ENCODE measurements at places on chromosomes 2 and 18.
A peak's percentile ranks its signal among the peaks of the same experiment; 100 is the strongest.

- DNase-seq = no peak
Observed at GRCh38 chr2:152924722-152925121, 206.3 kb downstream of the ARL6IP6 start.

- no peak for DNase-seq
Observed at GRCh38 chr2:227125506-227125905, 38.5 kb downstream of the COL4A4 start.

DNA sequence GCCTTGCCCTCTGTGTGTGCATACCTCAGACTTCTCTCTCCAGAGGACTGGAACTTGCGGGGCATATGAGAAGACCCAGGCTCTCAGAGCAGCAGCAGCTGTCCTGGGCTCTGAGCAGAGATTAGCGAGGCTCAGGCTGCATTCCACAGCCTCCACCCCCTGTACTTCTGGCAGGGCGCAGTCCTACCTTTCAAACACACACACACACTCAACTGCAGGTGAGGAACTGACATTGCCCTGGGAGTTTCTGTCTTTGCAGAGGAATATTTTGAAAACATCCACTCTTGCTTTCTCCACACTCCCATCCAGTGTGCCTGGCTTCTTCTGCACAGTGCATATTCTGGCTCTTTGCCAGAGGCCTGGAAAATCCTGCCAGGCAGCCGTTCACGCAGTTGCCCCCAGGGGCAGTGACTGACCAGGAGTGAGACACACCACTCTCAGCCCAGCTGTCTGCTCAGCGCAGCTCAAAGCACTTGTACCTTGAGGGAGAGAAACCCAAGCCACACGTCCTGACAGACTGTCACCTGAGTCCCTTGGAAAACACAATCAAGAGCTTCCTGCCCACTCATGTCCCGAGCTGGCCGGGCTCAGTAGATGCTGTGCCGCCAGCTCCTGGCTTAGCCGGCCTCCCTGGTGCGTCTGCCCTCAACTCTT is 460.8 kb downstream of the RNF144A start:
- DNase-seq = peak; percentile 86

DNA sequence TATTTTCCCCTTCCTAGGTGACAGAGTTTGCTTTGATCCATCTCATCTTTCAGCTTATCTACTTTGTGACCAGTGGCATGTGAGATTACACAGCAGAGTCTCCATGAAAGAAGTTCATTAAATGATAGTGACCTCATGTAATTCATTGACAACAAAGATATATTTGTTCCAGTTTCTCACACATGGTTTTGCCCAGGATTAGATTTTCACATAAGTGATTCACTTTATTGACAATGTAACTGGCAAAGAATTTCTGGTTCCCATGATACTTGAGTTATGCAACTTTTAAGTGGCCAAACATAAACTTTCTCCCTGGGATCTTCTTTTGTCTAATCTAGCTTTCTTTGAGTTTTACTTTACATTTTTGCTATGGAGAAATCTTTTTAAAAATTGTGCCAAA is 50.0 kb downstream of the MC4R start:
- DNase-seq = no peak

- DNase-seq = no peak
Observed at GRCh38 chr2:234725528-234726264, 226.1 kb upstream of the SH3BP4 start.

- no peak for DNase-seq
Observed at GRCh38 chr2:241132538-241133435, 16.5 kb downstream of the PASK start.

DNA sequence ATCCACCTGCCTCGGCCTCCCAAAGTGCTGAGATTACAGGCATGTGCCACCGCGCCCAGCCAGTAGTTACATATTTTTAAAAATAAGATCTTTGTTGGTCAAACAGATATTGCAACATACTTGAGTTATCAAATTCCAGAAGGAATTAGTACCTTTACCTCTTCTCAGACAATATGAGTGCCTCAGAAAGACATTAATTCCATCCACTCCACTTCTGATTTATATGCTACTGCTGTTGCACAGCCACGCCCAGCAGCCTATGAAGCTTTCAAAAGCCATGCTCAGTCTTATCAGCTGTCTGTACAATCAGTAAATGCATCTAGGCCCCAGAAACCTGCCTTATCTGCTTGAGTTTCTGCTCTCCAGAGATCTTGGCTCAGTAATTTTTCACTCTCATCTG is 47.8 kb downstream of the MEX3C start:
- no peak for DNase-seq

DNA sequence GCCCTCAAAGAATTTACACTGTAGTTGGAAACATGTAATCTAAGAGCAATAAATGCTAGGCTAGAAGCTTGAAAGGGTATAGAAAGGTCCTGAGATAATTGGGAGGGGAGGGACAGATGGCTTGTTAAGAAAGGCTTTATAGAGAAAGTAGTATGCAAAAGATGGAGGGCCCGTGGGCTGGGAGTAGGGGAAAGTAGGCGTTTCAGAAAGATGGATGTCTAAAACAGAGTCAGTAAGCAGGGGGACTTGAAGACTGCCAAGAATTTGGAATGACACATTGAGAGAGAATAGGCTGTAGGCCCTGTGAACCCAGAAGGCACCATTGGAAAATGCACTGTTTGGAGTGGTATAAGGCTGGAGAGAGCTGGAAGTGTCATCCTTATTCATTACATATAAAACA is 822 bp downstream of the PSMG2 start:
- DNase-seq = no peak

DNA sequence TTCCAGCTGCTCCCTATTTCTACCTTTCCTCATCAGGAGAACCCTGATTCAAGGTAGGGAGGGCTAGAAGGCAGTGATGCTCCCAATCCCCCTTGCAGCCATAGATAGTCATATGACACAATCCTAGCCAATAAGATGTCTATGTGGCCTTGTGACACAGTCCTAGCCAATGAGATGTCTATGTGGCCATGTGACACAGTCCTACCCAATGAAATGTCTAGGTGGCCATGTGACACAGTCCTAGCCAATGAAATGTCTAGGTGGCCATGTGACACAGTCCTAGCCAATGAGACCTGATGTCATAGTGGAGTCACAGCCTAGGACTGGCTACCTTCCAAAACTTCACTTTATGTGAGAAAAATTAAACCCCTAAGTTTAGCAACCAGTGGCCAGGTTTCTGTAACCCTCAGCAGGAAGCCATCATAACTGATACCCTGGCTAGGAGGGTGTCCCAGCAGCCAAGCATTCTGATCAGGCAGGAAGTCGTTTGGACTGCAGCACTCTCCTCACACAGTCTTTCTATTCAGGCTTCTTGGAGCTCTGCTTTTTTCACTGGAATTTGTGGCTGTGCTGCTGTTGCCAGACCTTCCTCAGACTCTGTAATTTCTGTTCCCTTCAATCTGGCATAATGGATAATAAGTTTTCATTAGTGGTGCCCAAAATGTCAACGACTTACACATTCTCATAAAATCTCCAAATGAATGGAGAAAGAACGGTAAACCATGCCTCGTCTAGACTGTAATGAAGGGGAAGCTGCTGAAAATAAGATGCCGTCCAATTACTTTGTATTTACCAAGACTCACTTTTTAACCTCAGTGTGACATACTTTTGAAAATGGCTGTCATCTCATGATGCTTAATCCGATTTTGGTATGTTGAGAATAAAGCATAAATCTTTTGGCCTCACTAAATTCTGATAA is 165.0 kb upstream of the NCKAP5 start:
- DNase-seq = no peak

DNA sequence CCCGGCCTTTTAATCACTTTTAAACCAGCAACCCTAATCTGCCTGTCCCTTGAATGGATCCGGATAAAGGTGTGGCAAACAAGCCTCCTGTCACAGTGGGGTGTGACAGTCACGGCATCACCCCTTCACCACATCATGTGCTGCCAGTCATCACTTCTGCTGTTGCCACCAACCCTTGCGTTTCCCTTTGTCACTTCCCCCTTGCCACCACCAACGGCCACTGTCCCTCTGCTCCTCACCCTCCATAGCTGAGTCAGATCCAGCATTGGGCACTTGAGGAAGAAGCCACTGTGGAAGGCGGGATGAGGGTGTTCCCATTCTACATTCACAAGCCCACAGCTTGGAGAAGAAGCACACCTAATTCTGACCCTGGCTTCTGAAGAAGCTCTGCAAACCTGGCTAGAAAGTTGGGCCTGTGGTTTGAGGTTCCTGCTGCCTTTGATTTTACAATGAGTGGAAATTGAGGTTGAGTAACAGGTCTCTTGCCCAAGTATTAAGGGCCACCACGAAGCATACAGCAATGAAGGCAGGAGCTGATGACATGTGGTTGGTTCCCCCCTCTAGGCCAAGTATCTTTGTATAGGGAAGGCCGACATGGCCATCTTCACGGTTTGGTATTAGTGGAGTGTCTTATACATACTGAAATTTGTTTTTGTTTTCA is 22.9 kb upstream of the DARS1 start:
- DNase-seq = no peak

- no peak for DNase-seq
Observed at GRCh38 chr2:207412787-207413310, 116.9 kb upstream of the CREB1 start.

GRCh38 chr2:56648802-56649201 is 465.0 kb downstream of the CCDC85A start:
- no peak for DNase-seq

- DNase-seq = no peak
Observed at GRCh38 chr2:170420961-170421687, 243.2 kb downstream of the MYO3B start.

DNA sequence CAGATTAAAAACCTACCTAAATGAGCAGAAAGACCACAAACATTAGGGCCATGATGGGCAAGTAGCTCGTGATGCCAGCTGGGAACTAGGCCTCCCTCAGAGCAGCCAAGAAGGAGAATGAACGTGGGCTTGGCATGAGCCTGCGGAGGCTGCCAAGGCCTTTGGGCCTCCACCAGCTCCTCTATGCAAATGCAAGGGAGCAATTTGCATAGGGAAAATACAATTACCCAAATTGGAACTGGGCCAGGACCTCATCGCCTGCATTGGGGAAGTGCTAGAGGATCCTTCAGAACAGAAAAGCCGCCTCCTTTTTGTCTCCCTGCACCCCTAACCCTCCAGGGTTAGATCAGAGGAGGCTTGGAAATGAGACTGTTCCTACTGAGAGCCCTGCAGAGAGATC is 326.4 kb downstream of the SMAD2 start:
- no peak for DNase-seq
